ENCODE measurements at places on chromosomes 2 and 18. TPM values are rescaled to one million over a fixed set of nuclear protein-coding genes. Genes with fewer than 3 reads are reported as not detected.

LRRTM1 gene
- not detected for total RNA-seq

EEF1B2 gene
- total RNA-seq, result 452 TPM

SCYGR4 gene
- total RNA-seq, result not detected

C2orf66 gene
- total RNA-seq, result not detected

EVX2 gene
- not detected for total RNA-seq

SULT1C2 gene
- not detected for total RNA-seq
